ENCODE measurements at places on chromosomes 16 and 17.
A peak's percentile ranks its signal among the peaks of the same experiment; 100 is the strongest.

GRCh38 chr17:7590743-7591142 is 849 bp upstream of the SOX15 start:
- DNase-seq = peak; percentile 75

- no peak for DNase-seq
Measured at GRCh38 chr16:88725609-88726407, 19.5 kb downstream of the CTU2 start.

GRCh38 chr17:42653179-42654124 is 5.6 kb upstream of the TUBG2 start:
- DNase-seq = no peak

- no peak for DNase-seq
Measured at GRCh38 chr17:50445730-50446325, 19.8 kb downstream of the ACSF2 start.

DNA sequence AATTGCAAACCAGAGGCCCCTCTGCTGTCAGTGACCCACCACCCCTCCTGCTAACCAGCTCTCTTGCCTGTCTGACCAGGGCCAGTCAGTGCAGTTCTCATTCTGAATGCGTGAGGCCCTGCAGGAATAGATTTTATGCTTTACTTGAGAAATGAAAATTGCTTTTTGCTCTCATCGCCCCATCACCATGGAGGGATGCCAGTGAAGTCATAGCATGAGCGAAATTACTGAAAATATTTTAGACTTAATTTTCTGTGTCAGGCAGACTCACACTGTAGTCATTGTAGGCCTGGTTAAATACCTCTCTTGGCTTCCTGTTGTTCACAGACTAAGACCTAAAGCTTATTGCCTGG is 490.5 kb upstream of the CDH5 start:
- no peak for DNase-seq

GRCh38 chr17:7881276-7882054 is 7.1 kb upstream of the CHD3 start:
- peak; percentile 48 for DNase-seq

- no peak for DNase-seq
Measured at GRCh38 chr17:49327835-49328784, 33.9 kb downstream of the ZNF652 start.

DNA sequence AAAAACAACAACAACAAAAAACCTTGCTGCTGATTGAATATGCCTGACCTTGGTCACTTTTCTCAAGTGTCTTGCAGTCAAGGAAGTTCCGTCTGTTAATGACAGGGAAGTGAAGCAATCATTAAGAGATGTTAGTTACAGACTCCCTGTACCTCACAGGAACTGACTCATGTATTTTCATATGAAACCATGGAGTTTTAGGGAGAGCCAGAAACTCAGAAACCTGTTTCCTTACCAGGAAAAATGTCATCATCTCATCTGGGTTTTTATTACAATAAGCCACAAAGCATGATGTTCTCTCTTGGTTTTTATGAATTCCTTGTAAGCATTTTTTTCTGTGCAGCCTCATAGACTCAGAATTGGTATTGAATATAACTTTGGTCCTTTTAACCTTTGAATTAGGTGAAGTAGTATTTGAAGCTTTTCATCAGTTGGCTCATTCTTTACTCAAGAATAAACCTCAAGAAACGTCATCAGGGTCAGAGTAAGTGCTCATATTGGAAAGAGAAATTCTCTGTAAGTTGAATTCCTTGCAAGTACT is 10.3 kb downstream of the LYRM1 start:
- no peak for DNase-seq

DNA sequence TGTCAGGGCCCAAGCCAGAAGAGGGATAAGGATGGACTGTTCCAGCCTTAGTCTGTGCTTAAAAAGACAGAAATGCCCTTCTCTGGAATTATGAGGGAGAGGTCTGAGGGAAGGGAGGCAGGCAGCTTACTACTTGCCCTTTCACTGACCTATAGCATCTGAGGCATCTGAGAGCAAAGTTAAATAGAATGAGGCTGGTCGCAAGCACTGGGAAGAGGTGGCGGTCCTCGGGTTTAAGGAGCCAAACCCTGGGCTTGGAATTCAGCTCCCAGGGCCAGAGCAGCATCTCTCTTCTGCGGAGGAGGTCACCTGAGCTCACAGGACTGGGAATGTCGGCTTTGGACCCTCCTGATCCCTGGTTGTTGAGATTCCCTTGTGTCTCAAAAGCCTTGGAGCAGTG is 3.1 kb upstream of the LIMD2 start:
- DNase-seq = no peak

- no peak for DNase-seq
Measured at GRCh38 chr17:51018541-51018940, 102.1 kb downstream of the SPAG9 start.

- DNase-seq = no peak
Measured at GRCh38 chr17:48596000-48596734, 2.6 kb upstream of the HOXB5 start.

DNA sequence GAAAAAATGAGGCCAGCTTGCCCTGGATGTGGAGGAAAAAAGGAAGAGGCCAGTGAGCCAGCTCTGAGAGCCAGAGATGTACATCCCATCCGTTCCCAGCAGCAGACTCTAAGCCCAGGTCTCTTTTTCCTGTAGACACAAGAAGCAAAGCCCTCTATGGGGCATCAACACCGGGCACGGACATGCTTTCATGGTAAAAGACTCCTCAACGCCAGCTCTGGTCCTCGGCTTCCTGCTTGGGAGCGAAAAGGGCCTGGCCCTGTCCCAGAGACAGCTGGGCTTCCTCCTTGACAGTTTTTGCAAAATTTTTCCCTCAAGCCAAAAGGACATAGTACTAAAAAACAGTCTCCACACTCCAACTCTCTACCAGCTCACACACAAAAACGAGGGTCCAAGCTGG is 27.1 kb downstream of the PELP1 start:
- no peak for DNase-seq

DNA sequence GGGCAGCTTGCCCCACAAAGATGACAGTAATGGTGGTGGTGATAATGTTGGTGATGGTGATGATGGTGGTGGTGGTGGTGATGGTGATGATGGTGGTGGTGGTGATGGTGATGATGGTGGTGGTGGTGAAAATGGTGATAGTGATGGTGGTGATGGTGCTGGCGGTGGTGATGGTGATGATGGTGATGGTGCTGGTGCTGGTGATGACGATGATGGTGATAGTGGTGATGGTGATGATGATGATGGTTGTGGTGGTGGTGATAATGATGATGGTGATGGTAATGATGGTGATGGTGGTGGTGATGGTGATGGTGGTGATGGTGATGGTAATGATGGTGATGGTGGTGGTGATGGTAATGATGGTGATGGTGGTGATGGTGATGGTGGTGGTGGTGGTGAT is 46.3 kb upstream of the FOXF1 start:
- DNase-seq = no peak

DNA sequence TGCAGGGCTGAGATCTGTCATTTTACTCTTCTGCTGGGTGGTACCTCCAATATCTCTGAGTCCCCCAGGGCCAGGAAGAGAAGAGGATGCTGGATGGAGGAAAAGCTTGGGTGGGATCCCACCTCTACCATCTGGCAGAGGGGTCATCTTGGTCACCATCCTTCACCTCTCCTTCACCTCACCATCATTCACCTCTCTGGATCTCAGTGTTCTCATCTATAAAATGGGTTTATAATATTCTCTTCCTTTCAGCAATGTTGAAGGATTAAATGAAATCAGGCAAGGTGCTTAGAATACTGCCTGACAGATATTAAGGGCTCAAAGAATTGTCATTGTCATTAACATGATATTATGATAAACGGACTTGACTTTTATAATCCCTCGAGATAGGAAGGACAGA is 195.8 kb downstream of the SNX29 start:
- no peak for DNase-seq

- DNase-seq = no peak
Measured at GRCh38 chr17:36930583-36930900, 6.7 kb upstream of the LHX1 start.

GRCh38 chr16:85943711-85944110 is 44.7 kb downstream of the IRF8 start:
- DNase-seq = no peak

GRCh38 chr16:66621973-66622372 is 17.5 kb downstream of the CMTM3 start:
- DNase-seq = no peak

GRCh38 chr16:67246081-67246755 is 1.1 kb downstream of the FHOD1 start:
- peak; percentile 81 for DNase-seq

GRCh38 chr16:89765292-89765830 is 44.0 kb downstream of the ZNF276 start:
- no peak for DNase-seq

DNA sequence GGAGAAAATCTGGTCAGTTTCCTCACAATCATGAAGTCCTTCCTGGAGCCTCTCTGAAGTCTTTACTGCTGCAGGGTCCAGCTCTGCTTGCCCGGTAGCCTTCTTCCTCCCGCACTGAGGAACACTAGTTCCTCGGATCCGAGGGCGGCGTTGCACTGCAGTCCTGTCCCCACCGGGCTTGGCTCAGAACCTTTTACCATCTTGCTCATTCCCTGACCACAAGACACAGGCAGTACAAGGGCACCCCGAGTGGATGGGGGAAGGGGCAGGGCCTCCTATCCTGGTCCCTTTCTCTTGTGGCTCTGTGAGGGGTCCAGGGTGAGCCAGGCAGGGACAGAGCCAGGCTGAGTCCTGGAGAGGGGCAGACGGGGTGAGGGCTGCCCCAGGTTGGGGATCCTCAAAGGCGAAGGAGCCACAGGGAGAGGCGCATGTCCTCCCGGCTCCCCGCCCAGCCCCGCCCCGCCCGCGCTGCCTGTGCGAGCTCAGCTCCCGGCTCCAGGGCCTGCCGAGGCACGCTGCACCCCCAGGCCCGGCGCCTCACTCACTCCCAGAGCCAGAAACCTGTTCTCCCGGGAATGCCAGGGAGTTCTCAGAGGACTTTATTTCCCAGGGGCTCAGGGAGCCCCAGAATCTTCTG is 1.5 kb downstream of the FOXN1 start:
- DNase-seq = no peak

DNA sequence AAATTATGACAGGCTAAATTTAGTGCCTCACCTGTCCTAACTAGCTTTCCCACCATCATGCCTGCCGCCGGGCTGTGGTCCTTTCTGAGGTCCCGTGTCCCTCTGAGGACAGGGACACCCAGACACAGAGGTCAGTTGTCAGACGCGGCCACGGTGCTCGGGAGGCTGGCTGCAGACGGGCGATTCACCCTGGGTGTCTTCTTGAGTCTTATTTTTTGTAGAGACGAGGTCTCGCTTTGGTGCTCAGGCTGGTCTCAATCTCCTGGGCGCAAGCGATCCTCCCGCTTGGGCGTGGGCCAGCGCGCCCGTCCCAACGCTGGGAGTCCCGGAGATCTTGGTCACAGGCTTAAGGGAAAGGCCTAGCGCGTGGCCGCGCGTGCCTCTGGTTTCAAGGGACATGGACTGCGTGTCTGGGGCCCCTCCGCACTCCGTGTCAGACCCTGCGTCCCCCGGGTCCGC is 797 bp upstream of the RAB11FIP3 start:
- DNase-seq = no peak

DNA sequence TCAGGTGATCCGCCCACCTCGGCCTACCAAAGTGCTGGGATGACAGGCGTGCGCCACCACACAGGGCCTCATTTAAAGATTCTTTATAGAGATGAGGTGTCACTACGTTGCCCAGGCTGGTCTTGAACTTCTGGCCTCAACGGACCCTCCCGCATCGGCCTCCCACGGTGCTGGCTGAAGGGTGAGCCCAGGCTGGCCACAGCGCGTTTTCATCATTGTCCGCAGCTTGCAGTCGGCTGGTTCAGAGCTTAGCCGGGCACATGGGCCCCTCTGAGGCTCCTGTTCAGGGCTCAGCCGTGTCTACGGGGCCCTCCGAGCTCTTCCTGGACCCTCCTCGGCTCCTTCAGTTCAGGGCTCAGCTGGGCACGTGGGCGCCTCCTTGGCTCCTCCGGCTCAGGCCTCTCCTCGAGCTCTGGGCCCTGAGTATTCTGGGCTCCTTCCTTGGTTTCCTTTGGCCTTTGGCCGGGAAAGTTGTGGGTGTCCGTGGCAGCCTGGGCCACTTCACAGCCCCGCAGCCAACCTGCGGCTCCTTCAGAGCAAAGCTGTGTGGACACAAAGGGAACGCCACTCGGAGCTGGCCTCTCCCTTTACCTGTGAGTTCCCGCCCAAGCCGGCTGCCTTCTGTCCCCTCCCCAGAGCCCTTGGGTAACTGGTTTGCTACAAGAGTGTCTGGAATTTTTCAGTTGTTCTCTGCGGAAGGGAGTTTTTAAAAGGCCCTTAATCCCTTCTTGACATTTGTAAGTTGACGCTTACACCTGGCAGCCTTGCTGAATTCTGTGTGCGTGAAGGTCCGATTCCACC is 1.2 kb upstream of the MSLN start:
- no peak for DNase-seq

- DNase-seq = peak; percentile 69
Measured at GRCh38 chr17:57986841-57987580, 1.0 kb downstream of the VEZF1 start.

GRCh38 chr17:17360087-17360730 is 57.0 kb downstream of the NT5M start:
- DNase-seq = no peak

DNA sequence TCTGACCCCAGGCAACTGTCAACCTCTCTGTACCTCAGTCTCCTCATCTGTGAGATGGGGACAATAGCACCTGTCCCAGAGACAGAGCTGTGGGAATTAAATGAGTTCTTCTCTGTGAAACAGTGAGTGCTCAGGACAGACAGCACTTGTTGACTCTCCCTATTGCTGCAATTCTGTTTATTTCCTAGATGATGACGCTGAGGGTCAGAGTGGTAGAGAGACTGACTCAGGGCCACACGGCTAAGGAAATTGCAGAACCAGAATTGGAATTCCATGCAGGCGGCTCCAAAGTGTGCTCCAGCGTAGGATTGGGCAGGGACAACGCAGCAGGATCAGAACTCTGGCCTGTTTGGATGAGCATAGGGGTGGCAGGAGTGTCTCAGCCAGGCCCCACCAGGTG is 302.2 kb downstream of the C16orf95 start:
- DNase-seq = no peak

- DNase-seq = peak; percentile 75
Measured at GRCh38 chr16:85582229-85582991, 30.7 kb upstream of the GSE1 start.

DNA sequence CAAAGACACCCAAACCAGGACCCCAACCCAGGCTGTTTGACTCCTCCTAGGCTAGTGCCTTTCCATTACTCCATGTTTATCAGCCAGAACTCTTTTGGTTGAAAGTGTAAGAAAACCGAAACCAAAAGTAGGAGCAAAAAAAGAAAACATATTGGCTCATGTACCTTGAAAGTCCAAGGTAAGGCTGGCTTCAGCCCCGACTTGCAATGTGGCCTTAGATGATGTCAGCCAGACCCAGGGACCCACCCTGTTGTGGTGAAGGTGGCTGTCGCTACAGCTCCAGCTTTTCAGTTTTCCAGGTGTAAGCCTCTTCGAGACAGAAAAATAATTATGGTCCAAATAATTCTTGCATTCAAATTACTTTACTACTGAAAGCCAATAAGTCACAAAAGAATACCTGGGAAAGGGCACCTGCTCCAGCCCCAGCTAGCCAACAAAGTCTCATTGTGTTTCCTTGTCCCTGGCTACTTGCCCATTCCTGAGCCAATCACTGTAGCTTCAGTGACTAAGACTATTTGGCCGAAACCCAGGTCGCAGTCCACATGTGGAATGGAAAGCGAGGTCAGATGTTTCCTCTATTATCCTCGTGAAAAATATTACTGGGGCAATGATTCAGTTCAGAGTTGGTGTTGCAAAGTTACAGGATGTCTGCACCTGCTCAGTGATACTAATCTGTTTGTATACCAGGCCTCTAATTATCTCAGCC is 20.7 kb downstream of the DNAH9 start:
- no peak for DNase-seq

- no peak for DNase-seq
Measured at GRCh38 chr17:83055911-83056582, 23.4 kb upstream of the METRNL start.

GRCh38 chr16:86034421-86034919 is 135.5 kb downstream of the IRF8 start:
- DNase-seq = no peak
